ENCODE measurements at places on chromosomes 16 and 17. TPM values are rescaled to one million over a fixed set of nuclear protein-coding genes. Genes with fewer than 3 reads are reported as not detected.

NAGS gene
- 1.1 TPM for total RNA-seq

TOP3A gene
- total RNA-seq: 43.2 TPM

C16orf90 gene
- total RNA-seq: not detected

SEZ6L2 gene
- 1.1 TPM for total RNA-seq

SLFN14 gene
- total RNA-seq: not detected

SPATA20 gene
- 155 TPM for total RNA-seq

EVPLL gene
- total RNA-seq: not detected

ITGB3 gene
- 40.4 TPM for total RNA-seq

BICDL2 gene
- total RNA-seq: not detected

KRT20 gene
- not detected for total RNA-seq

SEZ6 gene
- total RNA-seq: not detected

AURKB gene
- total RNA-seq: 2.1 TPM

CCL1 gene
- not detected for total RNA-seq

PRSS22 gene
- not detected for total RNA-seq

TEDC2 gene
- total RNA-seq: 1.1 TPM

TNFRSF13B gene
- not detected for total RNA-seq

ADAM11 gene
- 1.3 TPM for total RNA-seq

PYCARD gene
- 29.9 TPM for total RNA-seq

SDR42E2 gene
- not detected for total RNA-seq

C17orf107 gene
- total RNA-seq: 5.8 TPM

ATP1B2 gene
- not detected for total RNA-seq

ACE gene
- total RNA-seq: 16.4 TPM

TNK1 gene
- total RNA-seq: 2.4 TPM

SDK2 gene
- 1.5 TPM for total RNA-seq

CD79B gene
- total RNA-seq: 0.24 TPM

OTOP2 gene
- total RNA-seq: not detected

CD300LG gene
- total RNA-seq: not detected

GAA gene
- 30.1 TPM for total RNA-seq

CTRB2 gene
- not detected for total RNA-seq

ZFPM1 gene
- total RNA-seq: 1.3 TPM

SYT17 gene
- total RNA-seq: 0.12 TPM

Measured in hair follicle dermal papilla cell (primary cell).